ENCODE measurements at places on chromosomes 11 and 22. TPM values are rescaled to one million over a fixed set of nuclear protein-coding genes. Genes with fewer than 3 reads are reported as not detected.
A peak's percentile ranks its signal among the peaks of the same experiment; 100 is the strongest.

GRCh38 chr11:70077411-70078094 lies 564 bp upstream of the ANO1 start:
- no peak for DNase-seq

- no peak for DNase-seq
Observed at GRCh38 chr11:35043936-35044335, 95.0 kb upstream of the CD44 start.

DNA sequence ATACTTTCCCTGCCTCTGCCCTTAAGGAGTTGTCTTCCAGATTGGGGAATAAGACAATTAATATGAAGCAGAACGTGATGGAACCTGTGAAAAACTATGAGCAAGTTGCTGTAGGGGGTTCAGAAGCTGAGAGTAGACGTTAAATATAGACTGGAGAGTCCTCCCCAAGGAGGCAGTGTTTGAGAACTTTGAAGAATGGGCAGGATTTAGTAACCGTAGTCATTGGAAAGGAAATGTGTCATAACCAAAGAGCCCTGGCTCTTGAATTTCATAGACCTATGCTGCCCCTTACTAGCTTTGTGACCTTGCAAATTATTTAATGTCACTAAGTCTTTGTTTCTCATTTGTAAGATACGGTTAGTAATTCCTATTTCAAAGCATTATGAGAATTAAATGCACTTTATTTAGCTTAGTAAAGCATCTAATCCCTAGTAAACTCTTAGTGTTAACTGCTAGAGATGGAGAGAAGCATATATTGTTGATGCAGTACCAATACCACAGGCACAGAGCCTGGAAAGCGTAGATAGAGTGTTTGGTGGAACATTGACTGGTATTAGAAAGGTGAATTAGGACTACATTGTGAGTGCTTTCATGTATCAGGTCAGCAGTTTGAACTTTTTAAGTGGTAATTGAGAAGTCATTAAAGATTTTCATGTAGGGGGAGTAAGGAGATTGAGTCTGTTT lies 54.1 kb downstream of the MCAM start:
- peak; percentile 39 for DNase-seq

The PIK3C2A gene
- 4.3 TPM for polyA plus RNA-seq

The C11orf87 gene
- not detected for polyA plus RNA-seq

- peak; percentile 93 for DNase-seq
Observed at GRCh38 chr11:35529971-35530495, 4.6 kb upstream of the PAMR1 start.

The PHOX2A gene
- not detected for polyA plus RNA-seq

The KRTAP5-1 gene
- not detected for polyA plus RNA-seq

GRCh38 chr11:111427471-111427912 lies 48.4 kb upstream of the POU2AF1 start:
- DNase-seq: no peak

The UPK3A gene
- not detected for polyA plus RNA-seq

The LARGE2 gene
- polyA plus RNA-seq: 65.8 TPM

The OVOL1 gene
- 0.36 TPM for polyA plus RNA-seq

DNA sequence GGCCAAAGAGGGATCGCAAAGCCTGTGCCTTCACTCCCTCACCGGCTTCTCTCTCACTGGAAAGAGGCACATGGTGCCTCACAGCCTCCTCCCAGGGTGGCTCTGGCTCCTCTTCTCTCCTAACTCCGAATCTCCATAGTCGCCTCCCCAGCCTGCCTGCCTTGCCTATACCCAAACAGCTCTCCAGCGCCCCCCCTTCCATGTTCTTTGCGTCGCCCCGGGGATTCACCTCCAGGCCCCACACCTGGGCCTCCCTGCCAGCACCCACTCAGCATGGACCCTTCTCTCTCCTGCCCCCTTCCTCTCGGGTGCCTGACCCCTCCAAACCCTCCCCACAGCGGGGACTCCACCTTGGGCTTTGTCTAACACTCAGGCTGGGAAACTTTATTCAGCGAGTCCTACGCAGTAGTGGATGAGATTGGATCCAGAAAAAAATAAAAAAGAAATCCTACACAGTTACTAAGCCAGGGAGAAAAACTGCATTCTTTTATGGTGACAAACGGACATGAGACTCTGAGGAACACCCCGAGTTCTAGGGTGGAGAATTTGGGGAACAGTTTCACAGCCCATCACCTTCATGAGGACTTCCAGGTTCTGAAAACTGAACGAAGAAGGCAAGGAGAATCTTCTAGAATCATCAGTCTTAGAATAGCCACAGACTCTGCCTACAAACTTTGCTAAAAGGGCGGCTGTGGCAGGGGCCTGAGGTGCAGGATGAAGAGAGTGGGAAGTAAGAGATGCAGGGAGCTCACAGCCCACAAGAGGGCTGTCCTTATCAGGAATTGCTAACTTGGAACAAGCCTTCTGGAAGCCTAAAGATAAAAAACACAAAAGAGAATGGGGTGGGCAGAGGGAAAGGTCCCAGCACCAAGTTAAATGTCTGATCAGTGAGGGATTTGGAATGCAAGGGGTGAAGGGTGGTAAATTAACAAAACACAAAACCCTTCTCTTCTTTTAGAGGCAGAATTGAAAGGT lies 5.3 kb downstream of the PPM1F start:
- no peak for DNase-seq

Data from foreskin keratinocyte (primary cell).